ENCODE measurements at places on chromosomes 5 and 9.

DNA sequence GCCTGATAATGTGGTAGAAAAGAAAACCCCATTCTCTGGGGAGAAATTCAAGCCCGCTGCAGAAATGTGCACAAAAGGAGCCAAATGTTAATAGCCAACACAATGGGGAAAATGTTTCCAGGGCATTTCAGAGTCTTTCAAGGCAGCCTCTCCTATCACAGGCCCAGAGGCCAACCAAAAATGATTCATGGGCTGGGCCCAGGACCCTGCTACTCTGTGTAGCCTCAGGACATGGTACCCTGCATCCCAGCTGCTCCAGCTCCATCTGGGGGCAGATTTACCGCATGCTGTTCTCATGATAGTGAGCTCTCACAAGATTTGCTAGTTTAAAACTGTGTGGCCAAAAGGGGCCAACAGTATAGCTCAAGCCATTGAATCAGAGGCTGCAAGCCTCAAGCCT, 41.1 kb downstream of the RAPGEF6 start:
- DNase-seq = no peak

GRCh38 chr9:95024097-95024671, 293.3 kb downstream of the FANCC start:
- no peak for DNase-seq

DNA sequence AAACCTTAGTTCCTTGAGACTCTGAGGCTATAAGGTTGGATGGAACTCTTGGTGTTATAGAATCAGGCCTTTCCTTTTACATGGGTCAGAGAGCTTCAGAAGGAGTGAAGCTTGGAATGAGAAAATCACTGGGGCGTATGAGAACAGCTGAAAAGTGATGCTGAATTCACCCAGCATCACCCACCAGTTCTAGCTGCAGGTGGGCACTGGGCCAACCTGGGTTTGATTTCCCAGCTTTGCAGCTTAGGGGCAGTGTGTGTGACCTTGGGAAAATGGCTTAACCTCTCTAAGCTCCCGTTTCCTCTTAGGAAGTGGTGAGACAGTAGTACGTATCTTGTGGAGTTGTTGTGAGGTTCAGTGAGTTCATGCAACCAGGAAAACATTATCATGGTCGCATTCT, 10.7 kb downstream of the PCDH12 start:
- DNase-seq = no peak

- no peak for DNase-seq
Observed at GRCh38 chr9:7976856-7977255, 177.3 kb upstream of the DMAC1 start.

DNA sequence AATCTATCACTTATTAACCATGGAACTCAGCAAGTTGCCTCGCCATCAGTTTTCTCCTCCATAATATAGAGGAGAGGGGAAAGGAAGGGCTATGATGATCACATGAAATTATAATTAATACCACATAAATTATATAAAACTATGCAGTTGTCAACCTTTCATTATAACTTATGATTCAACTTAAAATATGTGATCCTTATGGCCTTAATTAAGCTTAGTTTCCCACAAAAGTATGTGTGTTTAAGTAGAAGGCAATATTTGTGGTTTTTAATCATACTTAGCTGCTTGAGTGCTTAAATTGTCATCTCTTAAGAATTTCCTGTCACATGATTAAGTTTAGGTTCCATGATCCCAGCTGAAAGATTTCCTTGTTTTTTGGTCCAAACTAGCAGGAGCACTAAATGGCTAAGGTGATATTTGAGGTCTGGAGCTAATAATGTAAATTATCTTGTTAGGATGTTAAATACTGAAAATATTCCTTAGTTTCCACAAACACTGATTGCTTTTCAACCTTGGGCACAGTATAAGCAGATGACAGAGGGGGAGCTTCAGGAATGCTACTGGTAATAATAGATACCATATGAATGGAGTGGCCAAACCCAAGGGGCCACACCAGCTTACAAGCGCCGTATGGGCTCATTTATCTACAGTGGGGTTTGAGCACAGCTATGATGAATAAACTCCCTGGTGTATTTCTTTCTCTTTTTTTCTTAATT, 26.4 kb upstream of the F2R start:
- no peak for DNase-seq
